ENCODE measurements at places on chromosomes 11 and 22. TPM values are rescaled to one million over a fixed set of nuclear protein-coding genes. Genes with fewer than 3 reads are reported as not detected.

HBD gene
- not detected for total RNA-seq

ARAP1 gene
- total RNA-seq: 44.0 TPM

TMEM86A gene
- 2.4 TPM for total RNA-seq

P2RY2 gene
- 10.7 TPM for total RNA-seq

APOA5 gene
- total RNA-seq: not detected

APOA4 gene
- not detected for total RNA-seq

BTG4 gene
- not detected for total RNA-seq

- peak overlapping the region; percentile 50 for H3K4me3 ChIP-seq
- H3K27me3 ChIP-seq: no peaks in the 10 kb centered on the region
- H3K36me3 ChIP-seq: peaks cover 12% of the 10 kb centered on the region
- H3K27ac ChIP-seq: peak overlapping the region; percentile 92
- peaks cover 39% of the 10 kb centered on the region for H3K4me1 ChIP-seq
These were observed 13.6 kb downstream of the BCL9L start for GRCh38 chr11:118911880-118912741.

- H3K4me3 ChIP-seq: peak within 1 kb of the TSS; percentile 76
- DNase-seq: no peak
- H3K27me3 ChIP-seq: no peaks in the 10 kb centered on the region
- peaks cover 16% of the 10 kb centered on the region for H3K4me1 ChIP-seq
These were observed at the start of gene GAB2 for GRCh38 chr11:78417175-78417887. Gene GAB2, minus strand, starts transcription at chr11:78417820. Its CDS starts 100 bp downstream, at chr11:78417720.

DNA sequence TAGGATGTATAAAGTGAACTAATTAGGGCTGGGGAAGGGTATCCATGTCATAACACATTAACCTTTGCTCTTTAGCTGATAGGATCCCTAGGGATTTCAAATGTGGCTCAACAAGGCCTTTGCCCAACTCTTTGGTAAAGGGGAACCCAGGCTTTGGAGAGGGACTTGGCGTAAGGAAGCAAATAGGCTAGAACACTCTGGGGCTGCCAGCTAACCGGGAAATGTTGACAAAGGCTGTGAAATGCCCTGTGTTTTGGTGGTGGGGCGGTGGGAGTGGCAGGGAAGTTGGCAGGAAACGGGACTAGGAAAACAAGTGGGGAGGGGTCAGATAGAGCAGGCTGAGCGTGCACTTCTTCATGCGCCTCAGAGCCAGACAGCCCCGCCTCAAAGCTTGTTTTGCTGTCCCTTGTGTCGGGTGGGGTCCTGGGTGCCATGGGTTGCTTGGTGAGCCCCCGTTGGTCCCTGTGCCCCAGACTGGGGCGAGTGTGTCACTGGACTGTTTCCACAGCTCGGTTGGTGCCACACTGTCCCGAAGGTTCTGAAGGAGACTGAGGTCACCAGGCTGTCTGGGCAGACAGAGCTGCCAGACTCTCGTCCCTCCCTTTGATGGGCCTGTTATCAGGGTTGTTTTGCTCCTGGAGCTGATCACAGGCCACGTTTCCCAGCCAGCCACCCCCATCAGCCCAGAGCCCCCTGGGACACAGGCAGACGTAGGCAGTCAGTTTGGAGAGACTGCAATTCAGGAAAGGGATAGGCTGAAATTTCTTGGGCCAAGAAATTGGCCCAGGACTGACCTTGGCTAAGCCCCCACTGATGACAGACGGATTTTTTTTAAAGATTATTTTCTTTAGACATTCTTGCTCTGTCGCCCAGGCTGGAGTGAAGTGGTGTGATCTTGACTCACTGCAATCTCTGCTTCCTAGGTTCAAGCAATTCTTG lies 19.6 kb downstream of the KCTD21 start:
- H3K27ac ChIP-seq: peak overlapping the region; percentile 79
- H3K4me3 ChIP-seq: no peak overlapping the region
- H3K27me3 ChIP-seq: no peaks in the 10 kb centered on the region
- peak; percentile 92 for DNase-seq

- H3K27me3 ChIP-seq: no peaks in the 10 kb centered on the region
- no peak overlapping the region for H3K27ac ChIP-seq
- H3K4me3 ChIP-seq: no peak overlapping the region
- DNase-seq: no peak
- no peaks in the 10 kb centered on the region for H3K36me3 ChIP-seq
These were observed 95.7 kb downstream of the STIM1 start for GRCh38 chr11:3950996-3951660.

GRCh38 chr11:114442536-114442935 lies 3.3 kb downstream of the REXO2 start:
- peaks cover 32% of the 10 kb centered on the region for H3K36me3 ChIP-seq
- H3K4me3 ChIP-seq: no peak overlapping the region
- H3K27me3 ChIP-seq: no peaks in the 10 kb centered on the region
- H3K27ac ChIP-seq: no peak overlapping the region
- no peak for DNase-seq
- peaks cover 17% of the 10 kb centered on the region for H3K4me1 ChIP-seq

DNA sequence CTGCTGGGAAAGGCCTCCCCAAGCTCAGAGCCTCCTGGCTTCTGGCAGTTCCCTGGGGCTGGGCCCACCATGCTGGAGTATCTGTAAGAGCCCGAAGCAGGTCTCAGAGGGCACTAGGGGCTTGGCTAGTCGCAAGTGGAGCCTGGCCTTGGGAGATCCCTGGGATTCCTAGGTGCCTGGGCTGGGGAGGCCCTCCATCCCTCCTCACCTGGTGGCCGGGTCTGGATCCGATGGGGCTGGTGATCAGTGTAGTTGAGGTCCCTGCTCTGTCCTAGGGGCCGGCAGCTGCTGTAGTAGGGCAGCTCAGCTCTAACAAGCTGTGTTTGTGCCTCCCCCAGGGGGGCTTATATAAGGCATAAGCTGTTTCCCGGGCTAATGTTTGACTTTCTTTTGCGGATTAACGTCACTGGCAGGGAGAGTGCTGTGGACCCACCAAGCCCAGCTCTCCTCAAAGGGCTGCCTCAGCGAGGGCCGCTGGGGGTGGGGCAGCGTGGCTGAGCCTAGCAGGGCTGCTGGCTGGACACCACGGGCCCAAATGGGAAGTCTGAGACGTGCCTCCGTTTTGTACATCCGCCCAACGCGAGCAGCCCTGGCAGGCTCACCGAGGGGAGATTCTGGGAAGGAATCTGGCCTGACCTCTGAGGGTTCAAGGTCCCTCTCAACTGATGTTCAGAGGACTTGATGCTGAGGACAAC lies at the start of gene SLC22A8:
Gene SLC22A8, minus strand, starts transcription at position 321 of the 695 bp plus-strand sequence. CDS start 883 bp downstream, outside the sequence.
- H3K4me3 ChIP-seq: no peak within 1 kb of the TSS
- H3K27me3 ChIP-seq: no peaks in the 10 kb centered on the region
- H3K27ac ChIP-seq: no peak within 1 kb of the TSS

- no peaks in the 10 kb centered on the region for H3K36me3 ChIP-seq
- no peaks in the 10 kb centered on the region for H3K4me1 ChIP-seq
- DNase-seq: no peak
- no peaks in the 10 kb centered on the region for H3K27me3 ChIP-seq
- H3K27ac ChIP-seq: no peak overlapping the region
These were observed 314.6 kb downstream of the BLID start for GRCh38 chr11:121801394-121801748.

DNA sequence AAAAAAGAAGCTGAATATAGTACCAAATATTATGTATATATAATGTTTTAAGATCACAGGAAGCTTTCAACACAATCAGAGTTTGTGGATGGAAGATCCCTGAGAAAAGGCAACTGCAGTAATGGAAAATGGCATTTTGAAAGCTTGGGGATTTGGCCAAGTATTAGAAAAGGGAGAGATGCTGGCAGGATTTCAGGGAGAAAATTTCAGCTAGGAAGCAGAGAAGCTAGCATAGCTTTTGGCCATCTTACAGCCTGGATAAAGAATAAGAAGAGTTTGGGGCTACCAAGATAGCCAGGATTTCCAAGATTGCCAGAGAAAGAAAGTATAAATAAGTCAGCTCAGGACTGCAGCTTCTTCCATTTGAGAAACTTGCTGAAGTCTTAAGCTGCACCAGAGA lies 440.8 kb upstream of the LUZP2 start:
- H3K36me3 ChIP-seq: no peaks in the 10 kb centered on the region
- H3K27me3 ChIP-seq: no peaks in the 10 kb centered on the region
- H3K27ac ChIP-seq: no peak overlapping the region
- no peak overlapping the region for H3K4me3 ChIP-seq
- DNase-seq: no peak
- no peaks in the 10 kb centered on the region for H3K4me1 ChIP-seq

GRCh38 chr11:121904148-121904547 lies 211.9 kb downstream of the BLID start:
- no peaks in the 10 kb centered on the region for H3K4me1 ChIP-seq
- H3K4me3 ChIP-seq: no peak overlapping the region
- no peak overlapping the region for H3K27ac ChIP-seq
- no peaks in the 10 kb centered on the region for H3K27me3 ChIP-seq
- no peaks in the 10 kb centered on the region for H3K36me3 ChIP-seq

DNA sequence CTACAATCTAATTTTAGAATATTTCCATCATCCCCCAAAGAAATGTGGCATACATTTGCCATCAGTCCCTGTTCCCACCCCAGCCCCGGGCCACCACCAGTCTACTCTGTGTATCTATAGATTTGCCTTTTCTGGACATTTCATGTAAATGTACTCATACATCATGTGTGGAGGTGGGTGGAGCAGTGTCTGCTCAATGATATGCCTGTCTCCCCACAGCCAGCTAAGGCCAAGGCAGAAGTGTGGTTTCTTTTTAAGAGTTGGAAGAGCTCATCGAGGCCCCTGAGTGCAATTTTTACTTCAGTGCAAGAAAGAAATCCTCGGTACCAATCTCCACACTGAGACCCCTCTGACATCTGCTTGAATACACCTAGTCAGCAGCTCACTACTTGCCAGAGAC lies 80.5 kb downstream of the TP53I11 start:
- no peaks in the 10 kb centered on the region for H3K36me3 ChIP-seq
- H3K27me3 ChIP-seq: no peaks in the 10 kb centered on the region
- H3K4me3 ChIP-seq: no peak overlapping the region
- H3K27ac ChIP-seq: no peak overlapping the region
- DNase-seq: no peak
- H3K4me1 ChIP-seq: peaks cover 16% of the 10 kb centered on the region

- H3K27ac ChIP-seq: no peak overlapping the region
- no peaks in the 10 kb centered on the region for H3K36me3 ChIP-seq
- H3K27me3 ChIP-seq: no peaks in the 10 kb centered on the region
- H3K4me1 ChIP-seq: no peaks in the 10 kb centered on the region
- H3K4me3 ChIP-seq: no peak overlapping the region
- no peak for DNase-seq
These were observed 306.8 kb downstream of the CADM1 start for GRCh38 chr11:115197433-115197832.

DNA sequence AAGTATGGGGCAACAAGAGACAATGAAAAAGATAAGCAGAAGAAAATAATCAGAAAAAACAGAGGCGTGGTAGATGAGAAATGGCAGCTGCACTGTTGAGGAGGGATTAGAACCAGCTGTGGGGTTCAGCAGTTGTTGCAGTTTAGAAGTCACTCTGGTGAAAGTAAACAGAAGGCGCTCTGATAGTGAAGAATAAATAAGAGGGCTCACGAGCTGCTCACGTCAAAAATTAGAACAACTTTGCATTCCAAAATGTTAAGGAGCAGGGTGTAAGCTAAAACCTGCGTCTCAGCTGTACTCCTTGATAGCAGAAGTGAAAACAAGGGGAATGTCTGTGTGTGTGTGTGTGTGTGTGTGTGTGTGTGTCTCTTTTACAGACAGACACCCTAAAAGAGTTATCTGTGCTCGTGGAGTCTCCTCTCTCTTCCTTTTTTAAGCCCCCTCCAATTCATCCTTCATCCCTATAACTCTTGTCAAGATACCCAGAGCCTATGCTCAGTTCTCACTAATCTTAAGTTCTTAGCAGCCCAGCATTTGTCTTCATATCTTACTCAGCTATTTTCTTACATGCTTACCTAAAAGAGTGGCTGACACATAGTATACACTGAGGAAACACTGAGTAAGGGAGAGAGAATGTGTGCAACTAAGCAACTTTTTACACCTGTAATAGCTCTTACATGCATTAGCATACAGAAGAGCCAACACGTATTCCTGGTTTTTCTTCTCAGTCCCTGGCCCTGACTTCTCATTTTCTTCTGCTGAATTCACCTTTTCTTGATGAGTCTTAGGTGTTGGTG lies 8.9 kb downstream of the TTC17 start:
- no peak for DNase-seq
- peaks cover 15% of the 10 kb centered on the region for H3K36me3 ChIP-seq
- H3K4me1 ChIP-seq: peaks cover 2% of the 10 kb centered on the region
- H3K27me3 ChIP-seq: no peaks in the 10 kb centered on the region
- H3K27ac ChIP-seq: no peak overlapping the region

DNA sequence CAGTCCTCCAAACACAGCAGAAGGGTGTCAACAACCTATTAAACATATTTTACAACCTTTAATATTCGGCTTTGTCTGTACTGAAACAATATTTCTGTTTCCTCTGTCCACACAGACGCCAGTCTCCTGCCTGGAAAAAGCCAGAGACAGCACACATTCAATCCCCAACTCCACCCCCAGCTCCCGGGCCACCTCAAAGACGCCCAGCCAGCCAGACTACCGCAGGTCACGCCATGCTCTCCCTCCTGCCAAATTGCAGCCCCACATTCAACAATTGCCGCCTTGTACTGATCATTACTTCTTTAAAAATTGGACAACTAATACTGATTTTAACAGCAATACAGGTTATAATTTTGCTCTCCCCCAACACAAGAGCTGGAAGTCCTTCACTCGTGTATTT lies 1.2 kb downstream of the SERGEF start:
- no peaks in the 10 kb centered on the region for H3K27me3 ChIP-seq
- H3K4me1 ChIP-seq: peaks cover 11% of the 10 kb centered on the region
- no peak overlapping the region for H3K27ac ChIP-seq
- DNase-seq: no peak
- no peaks in the 10 kb centered on the region for H3K36me3 ChIP-seq

- no peaks in the 10 kb centered on the region for H3K27me3 ChIP-seq
- peak overlapping the region; percentile 21 for H3K4me3 ChIP-seq
- peak; percentile 87 for DNase-seq
- H3K36me3 ChIP-seq: no peaks in the 10 kb centered on the region
- H3K4me1 ChIP-seq: peaks cover 81% of the 10 kb centered on the region
These were observed 15.9 kb downstream of the CRELD2 start for GRCh38 chr22:49934160-49934890.

DNA sequence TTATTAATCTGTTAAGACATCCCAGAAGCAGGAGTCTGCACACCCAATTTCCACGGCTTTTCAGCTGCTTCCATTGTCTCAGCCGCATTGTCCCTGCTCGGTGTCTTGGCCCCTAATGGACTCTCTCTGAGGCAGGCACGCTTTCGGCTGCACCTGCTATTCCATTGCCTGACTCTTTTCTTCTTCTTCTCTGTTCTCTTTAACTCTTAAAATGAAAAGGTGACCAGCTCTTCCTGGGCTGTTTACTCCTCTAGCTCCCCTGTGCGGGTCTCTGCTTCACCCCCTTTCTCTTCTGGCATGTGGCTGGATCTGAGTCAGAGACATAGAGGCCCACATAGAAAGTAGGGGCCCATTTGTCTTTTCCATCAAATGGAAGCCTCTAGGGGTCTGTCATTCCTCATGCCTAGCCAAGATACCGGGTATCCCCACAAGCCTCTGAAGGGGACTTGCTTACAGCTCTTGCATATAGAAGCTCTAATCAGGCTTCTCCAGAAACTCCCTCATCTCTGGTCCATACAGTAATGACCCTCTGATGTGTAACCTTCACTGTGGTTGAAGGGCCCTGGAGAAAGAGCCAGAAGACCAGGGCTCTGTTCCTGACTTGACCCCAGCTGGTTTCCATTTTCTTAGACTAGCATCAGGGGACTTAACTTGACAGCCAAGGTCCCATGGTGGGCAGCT lies 243.9 kb downstream of the ST3GAL4 start:
- no peaks in the 10 kb centered on the region for H3K4me1 ChIP-seq
- peaks cover 6% of the 10 kb centered on the region for H3K27me3 ChIP-seq
- no peak overlapping the region for H3K27ac ChIP-seq
- no peaks in the 10 kb centered on the region for H3K36me3 ChIP-seq
- DNase-seq: no peak
- no peak overlapping the region for H3K4me3 ChIP-seq

Data from heart left ventricle (tissue), 16 donors.